B cell (primary cell): ENCODE measurements at places on chromosomes 2 and 18.

DNA sequence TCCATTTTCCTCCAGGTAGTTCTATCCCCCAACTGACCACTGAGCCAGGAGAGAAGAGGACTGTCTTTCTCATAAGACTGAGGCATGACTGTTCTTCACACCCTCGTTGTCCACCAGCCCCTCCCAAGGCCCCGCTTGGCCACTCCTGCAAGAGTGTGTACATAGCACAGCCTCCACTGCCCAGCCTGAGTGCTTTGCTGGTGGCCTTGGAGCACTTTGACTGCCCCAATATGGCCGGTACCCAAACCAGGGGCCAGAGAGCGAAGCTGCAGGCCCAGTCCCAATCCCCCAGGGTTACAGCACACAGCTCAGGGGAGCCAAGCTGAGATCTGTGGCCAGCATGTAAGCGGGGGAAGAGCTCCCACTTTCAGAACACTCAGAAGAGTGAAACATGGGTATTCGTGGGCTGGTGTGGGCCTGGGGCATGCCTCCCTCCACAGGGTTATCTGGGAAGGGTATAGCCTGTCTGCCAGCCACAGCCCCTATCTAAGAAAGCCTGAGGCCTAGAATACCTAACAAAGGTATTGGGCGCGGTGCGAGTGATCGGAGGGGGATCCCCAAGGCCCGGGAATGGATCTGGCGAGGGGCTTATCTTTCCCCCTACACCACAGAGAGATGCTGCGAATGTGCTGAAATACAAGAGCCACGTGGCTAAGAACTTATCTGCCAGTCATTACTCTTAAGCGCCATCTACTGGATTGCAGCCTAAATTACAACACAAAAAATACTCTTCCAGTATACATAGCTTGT lies 163.8 kb downstream of the WDPCP start:
- peak; percentile 46 for DNase-seq

- no peak for DNase-seq
These were observed 12.0 kb upstream of the MC5R start for GRCh38 chr18:13811993-13812392.

DNA sequence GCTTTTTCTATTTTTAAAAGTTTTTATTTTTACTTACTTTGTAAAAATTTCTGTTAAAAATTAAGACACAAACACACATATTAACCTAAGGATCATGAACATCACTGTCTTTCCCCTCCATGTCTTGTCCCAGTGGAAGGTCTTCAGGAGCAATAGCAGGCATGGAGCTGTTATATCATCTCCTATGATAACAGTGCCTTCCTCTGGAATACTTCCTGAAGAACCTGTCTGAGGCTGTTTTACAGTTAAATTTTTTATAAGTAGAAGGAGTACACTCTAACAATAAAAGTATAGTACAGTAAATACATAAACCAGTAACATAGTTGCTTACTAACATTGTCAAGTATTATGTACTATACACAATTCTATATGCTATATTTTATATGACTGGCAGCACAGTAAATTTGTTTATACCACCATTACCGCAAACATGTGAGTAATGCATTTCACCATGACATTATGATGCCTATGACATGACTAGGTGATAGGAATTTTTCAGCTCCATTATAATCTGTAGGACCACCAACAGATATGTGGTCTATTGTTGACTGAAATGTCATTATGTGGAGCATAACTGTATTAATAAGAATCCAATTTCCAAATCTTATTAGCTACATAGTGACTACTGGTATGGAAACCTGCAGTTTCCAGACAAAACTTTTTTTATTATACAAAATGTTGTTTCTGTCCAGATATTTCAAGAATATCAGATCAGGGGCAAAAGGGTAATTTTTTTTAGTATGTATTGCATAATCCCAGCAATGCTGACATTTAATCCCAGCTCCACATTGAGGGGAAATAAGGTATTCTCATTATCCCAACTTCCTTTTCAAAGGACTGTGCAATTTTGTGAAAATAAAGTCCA lies 337.2 kb upstream of the SLC39A10 start:
- no peak for DNase-seq

DNA sequence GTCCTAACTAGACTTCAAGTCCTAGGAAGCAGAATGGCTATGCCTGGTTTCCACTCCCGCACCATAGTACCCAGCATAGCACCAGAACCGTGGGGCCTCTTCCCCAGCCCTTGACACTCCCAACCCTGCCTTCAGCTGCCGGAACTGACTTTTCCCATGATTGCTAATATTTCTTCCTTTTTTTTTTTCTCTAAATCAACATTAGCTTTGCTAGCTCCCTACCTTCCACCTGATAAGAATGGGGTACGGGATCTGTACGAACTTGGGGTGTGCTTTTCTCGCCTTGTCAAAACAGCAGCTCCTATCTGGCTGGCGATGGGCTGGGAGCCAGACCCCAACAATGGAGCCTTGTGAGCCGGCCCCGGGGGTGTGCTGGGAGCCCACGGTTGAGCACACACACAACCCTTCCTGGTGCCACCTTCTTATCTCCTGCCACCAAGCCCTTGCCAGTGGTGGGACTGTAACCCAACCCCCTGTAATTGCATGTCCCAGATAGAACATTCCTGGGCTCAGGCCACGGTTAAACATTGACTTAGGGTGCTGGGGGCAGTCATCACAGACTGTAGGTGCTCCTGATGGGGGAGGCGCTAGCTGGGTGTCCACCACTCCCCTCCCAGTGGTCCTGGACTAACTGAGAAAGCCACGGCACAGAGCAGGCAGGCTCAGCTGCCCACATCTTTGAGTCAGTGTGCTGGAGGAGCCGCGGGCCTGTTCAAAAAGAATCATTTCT lies 213.0 kb upstream of the HAAO start:
- DNase-seq: no peak

GRCh38 chr2:39741871-39742270 lies 37.2 kb downstream of the THUMPD2 start:
- no peak for DNase-seq
